ENCODE measurements at places on chromosomes 5 and 9. TPM values are rescaled to one million over a fixed set of nuclear protein-coding genes. Genes with fewer than 3 reads are reported as not detected.

UNC13B gene
- 43.7 TPM for total RNA-seq

SCAI gene
- 18.6 TPM for total RNA-seq

DRD1 gene
- total RNA-seq: not detected

TMEM232 gene
- total RNA-seq: 1.7 TPM

SLC23A1 gene
- total RNA-seq: not detected

COL27A1 gene
- 19.4 TPM for total RNA-seq

SNAPC3 gene
- 90.5 TPM for total RNA-seq

PRLR gene
- total RNA-seq: 0.89 TPM

LCN10 gene
- not detected for total RNA-seq

CDO1 gene
- total RNA-seq: 0.59 TPM

C9orf153 gene
- total RNA-seq: 1.1 TPM

ESM1 gene
- 106 TPM for total RNA-seq

IL33 gene
- 470 TPM for total RNA-seq

SLC6A7 gene
- total RNA-seq: not detected

MLANA gene
- total RNA-seq: 0.05 TPM
